Hindlimb muscle (tissue), 1 donor: ENCODE measurements at places on chromosomes 16 and 17.

GRCh38 chr16:6573577-6573976 is 759.1 kb upstream of the RBFOX1 start:
- DNase-seq, result peak; percentile 2

DNA sequence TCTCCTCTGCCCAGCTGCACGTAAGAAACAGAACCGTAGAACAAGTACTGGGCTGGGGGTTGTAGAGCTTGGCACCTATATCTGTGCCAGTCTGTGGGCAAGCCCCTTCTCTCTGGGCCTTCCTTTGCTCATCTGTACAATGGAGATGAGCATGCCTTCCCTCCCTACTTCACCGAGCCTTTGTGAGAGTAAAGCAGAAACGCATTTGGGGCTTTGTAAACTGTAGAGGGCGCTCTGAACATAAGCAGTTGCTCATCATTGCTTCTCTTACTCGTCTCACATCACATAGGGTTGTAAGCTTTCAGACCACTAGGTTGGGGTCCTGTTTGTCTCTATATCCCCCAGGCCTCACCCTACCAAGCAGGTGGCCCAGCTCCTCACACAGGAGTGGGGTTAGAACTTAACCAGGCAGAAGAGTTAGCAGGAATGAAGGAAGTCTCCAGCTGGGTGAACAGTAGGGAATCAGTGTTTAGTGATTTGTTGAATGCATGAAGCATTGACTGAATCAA is 15.1 kb downstream of the SAMD14 start:
- no peak for DNase-seq

DNA sequence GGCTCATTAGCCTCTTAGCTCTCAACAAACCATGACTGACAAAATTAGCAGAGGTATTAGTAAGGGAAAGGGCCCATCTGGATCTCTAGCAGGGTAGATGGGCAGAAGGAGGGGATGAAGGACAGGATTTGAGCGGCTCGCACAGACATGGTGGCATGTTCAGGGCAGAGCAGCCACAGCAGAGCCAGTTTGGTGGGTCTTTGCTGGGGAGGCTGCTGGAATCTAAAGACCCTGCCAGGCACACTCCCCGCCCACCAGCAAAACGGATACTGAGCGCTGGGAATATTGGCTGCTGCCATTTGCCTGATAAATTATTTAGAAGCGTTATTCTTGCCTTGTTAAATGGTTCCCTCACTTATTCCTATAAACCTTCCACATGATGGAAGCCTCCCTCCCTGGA is 20.7 kb upstream of the NAT9 start:
- DNase-seq, result no peak

DNA sequence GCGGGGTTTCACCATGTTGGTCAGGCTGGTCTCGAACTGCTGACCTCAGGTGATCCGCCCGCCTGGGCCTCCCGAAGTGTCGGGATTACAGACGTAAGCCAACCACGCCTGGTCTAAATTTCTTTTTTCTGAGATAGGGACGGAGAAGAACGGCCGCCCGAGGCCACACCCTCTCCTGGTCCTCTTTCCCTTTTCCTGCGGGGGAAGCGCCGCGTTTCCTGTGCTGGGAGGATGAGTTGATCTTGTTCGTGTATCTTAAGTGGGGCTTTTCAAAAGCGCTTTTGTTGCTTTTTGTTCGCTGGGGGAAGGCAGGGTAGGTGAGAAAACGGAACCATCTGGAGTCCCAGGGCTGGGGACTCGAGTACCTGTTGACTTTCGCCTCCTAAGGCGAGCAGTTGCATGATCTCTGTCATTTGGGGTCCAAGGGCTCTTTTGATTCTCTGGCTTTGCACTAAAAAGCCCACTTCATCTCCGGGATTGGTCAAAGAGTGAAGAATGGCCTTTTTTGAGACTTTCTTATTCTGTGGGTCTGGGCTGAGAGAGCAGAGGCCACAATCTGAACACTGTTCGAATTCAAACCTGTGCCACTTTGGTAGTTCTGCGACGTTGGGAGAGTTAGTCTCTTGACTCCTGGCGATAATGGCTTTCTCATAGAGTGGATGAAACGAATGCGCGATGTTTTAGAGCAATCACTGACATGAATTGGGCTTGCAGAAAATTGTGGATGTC is 1.3 kb downstream of the FUS start:
- DNase-seq, result no peak

GRCh38 chr17:64152428-64153125 is 22.6 kb upstream of the ERN1 start:
- DNase-seq, result no peak

DNA sequence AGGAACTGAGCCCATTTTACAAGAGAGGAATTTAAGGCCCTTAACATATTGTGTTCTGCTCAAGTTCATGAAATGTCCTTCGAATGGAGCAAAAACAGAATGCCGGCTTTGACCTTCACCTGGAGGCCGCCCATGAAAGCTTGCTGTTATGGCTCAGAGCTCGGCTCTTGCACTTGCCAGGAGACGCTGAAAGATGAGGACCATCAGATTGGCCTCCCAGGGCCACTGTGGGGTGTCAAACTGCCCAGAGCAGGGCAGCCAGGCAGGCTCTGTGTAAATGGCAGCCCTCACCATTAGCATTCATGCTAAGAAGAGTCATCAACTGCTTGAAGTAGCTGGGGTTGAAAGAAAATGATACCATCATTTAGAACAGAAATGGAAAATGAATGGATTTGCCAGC is 39.3 kb downstream of the IL21R start:
- DNase-seq, result no peak

GRCh38 chr16:85234310-85235204 is 122.3 kb upstream of the CIBAR2 start:
- DNase-seq, result peak; percentile 63

DNA sequence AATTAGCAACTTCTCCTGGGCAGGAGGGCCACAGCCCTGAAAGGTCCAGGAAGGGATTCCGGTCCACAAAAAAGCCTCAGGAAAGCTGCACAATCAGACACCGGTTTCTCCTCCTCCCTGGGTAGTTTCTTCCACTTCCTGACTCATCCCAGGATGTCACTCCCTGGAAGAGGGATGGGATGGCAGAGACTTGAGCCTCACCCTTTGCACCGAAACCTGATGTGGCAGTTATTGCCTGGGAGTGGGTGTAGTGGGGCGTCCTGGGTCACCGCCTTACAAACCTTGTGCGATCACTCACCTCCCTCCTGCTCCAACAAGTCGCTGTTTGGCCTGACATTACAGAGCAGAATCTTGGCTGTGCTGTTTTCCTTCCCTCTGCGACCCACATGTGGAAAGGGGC is 70.8 kb downstream of the LYRM1 start:
- DNase-seq, result no peak

GRCh38 chr16:80046261-80046660 is 445.7 kb upstream of the MAF start:
- DNase-seq, result no peak

DNA sequence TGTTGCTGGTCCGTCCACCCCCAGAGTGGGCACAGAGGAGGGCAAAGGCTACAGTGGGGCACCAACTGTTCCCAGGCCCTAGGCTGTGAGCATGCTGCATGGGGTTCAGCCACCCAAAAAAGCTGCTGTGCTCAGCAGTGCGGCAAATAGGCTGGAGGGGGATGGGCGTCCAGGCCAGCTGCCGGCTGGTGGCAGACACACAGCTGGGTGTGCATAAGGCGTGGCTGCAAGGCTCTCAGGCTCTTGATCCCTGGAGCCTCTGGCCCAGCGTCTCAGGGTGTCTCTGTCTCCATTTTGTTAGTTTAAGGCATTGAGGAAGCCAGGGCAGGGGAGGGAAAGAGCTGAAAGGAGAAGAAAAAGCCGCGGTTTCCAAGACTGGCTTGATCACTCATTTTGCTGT is 8.8 kb downstream of the RPL19 start:
- DNase-seq, result no peak

DNA sequence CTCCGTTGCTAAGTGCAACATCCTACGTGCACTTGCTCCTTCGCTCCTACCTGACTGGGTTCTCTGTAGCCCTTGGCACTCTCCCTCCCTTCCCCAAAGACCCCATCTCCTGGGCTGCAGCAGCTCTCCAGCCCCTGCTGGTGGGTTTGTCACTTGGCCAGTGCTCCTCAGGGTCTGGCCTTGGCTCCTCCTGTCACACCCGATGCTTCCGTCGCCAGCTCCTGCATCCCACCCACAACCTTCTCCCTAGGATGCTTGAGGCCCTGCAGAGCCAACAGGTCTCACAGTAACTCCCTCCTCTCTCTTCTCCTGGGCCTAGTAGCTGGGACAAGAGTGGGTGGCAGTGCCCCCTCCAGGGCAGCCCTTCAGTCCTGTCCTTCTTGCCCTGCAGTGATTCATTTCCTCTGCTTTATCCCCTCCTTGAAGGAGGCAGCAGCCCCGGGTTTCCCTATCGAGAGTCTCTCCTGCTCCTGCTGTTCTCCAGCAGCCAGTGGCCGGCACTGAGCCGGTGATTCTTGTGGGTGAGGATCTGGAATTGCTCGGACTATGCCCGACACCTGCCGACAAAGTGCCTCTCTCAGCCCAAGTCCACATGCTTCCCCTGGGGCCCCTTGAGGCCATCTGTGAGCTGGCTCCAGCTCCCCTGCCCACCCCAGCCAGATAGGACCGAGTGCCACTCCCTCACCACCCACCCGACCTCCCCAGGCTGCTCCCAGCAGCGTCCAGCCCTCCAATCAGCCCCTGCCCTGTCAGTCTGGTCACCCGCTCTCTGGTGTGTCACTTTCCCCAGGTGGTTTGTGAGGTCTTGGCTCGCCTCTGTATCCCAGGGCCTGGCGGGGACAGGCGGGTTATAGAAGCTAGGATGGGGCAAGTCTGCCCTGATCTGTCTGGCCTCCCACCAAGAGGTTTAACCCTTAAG is 3.8 kb downstream of the LITAFD start:
- no peak for DNase-seq

GRCh38 chr16:51426276-51426675 is 275.2 kb upstream of the SALL1 start:
- DNase-seq, result no peak

DNA sequence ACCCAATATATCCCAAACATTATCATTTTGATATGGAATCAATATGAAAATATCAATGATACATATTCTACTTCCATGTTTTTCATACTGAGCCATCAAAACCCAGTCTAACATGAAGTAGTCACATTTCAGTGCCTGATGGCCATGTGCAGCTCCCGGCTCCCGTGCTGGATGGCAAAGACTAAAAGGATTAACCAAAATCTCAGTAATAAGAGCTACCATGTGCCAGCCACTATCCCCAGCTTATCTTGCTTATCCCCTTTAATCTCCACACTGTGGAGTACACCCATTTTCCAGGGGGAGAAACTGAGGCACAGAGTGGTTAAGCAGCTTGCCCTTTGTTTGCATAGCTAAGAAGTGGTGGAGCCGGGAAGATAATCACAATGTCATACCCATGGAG is 9.2 kb downstream of the CD300LG start:
- DNase-seq, result no peak

- DNase-seq, result no peak
Observed at GRCh38 chr16:53937161-53937880, 233.4 kb downstream of the FTO start.

DNA sequence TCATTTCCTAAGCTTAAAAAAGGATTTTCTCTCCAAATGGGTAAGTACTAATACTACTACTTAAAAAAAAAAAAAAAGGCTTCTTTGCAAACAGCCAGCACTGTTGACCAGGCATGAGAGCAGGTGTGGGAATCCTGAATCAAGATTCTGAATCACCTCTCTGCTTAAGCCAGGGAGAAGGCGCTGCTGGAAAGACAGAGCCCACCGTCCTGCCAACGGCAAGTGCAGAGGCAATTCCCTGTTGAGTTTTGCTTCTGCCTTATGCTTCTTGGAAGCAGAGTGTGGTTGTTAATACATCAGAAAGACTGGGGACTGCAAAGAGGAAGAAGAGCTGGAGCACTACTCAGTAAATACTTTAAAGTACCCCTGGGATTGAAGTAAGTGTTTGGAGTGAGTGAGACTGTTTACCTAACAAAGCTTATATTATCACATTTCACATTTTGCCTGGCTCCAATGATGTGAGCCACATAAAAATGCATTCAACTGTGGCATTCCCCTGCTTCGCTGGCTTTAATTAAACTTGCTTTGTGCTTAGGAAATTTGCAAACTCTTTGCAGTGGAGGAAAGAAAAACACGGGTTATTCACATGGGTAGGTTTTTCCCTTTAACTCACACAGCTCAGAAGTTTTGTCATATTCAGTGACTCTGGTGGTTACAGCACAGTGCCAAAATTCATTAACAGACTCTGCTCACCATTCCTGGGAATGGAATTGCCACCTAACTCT is 86.0 kb upstream of the KIF2B start:
- DNase-seq, result no peak

DNA sequence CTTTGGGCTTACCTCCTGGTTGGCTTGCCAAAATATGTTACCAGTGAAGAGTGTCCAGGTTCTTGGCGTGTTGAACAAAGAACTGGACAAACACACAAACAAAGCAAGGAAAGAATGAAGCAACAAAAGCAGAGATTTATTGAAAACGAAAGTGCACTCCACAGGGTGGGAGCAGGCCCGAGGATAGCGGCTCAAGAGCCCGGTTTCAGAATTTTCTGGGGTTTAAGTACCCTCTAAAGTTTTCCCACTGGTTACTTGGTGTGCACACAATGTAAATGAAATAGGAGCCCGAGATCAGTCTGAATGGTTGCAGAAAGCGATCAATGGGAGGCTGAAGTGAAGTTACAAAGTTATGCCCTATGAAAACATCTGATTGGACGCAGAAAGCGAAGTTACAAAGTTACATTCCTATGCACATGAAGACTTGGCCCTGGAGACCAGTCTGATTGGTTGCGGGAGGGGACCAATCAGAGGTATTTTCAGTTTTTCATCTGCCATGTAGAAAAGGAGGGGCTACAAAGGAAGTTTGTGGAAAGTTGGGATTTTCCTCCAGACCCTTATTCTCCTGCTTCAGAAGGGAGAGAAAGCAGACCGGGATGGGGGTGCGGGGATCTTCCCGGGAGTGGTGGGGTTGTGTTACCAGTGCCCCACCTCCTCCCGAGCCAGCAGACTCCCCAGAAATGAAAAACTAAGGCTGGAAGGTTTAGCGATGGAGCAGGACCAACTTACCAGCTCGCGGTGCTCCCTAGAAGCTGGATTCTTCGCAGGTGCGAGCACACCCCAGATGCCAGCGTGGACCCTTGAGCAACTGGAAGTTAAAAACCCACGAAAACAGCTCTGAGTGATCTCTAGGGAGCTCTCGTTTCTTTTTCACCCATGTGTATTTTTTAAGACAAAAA is at the start of gene SLFN12:
SLFN12 (minus strand) TSS at position 325 of the 899 bp plus-strand sequence. CDS start 9,472 bp downstream, outside the sequence.
- DNase-seq, result peak; percentile 91

DNA sequence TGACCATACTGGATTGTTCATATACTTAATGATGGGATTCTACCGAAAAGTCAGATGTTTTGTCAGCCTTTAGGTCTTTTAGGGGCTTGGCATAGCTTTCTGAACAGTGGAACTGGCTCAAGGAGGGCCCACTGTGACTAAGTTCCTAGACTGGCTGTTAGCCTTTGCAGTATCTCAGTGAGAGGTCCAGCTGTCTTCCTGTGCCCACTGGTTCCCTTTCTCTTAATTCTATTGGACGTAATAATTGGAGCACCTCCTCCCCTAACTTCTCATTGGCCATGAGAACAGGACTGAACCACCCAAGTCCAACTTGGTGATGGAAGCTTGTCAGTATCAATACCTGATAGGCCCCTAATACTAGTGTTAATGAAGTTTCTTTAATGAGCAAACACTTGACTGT is 13.5 kb downstream of the KPNA2 start:
- no peak for DNase-seq
